ENCODE measurements at places on chromosomes 6 and 20. TPM values are rescaled to one million over a fixed set of nuclear protein-coding genes. Genes with fewer than 3 reads are reported as not detected.

NHLRC1 gene
- total RNA-seq, result 2.2 TPM

DNA sequence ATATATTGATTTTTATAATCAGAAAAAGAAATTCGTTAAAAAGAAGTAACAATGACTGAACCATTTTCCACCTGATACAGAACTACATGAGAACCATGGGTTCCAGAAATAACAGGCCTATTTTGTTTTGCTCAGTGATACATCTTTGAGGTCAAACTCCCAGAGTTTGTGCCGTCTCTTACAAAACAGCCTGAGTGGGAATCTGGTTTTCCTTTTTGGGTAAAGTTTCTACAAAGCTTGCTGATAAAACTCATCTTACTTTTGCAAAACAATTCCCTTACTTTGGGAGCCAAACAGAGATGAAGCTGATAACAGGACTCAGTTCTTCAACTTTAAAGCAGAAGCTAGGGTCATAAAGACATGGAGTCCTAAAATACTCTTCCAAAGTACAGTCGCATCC is 98.7 kb upstream of the FAM8A1 start:
- no peak overlapping the region for H3K4me3 ChIP-seq
- no peak overlapping the region for H3K27ac ChIP-seq
- H3K36me3 ChIP-seq, result no peaks in the 10 kb centered on the region

OVOL2 gene
- total RNA-seq, result not detected

DNA sequence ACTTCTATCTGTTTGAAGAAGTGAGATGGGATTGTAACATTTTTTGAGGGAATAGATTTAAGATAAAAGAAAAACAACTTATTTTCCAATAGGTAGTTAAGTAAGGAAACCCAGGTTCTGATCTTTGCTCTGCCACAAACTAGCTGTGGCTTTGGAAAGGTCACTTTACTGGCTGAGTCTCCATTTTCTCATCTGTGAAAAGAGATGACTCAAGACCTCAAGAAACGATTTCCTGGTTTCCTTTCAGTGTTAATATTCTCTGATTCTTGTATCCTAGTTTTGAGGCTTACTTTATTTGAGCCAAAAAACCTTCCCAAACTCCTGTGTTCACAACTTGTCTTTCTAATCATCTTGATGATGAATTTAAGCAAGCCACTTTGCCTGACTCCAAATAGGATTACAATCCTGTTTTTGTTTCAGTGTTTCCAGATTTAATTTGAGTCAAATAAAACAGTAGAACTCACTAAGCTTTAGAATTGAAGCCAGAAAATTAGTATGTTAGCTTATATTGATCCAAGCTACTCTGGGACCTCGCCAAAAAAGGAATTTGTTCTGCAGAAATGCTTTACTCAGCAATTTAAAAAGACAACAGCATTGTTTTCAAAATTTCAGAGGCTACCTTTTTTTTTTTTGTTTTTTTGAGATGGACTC is 51.1 kb downstream of the ENPP1 start:
- H3K36me3 ChIP-seq, result no peaks in the 10 kb centered on the region
- H3K27ac ChIP-seq, result no peak overlapping the region
- H3K4me3 ChIP-seq, result no peak overlapping the region
- H3K4me1 ChIP-seq, result no peaks in the 10 kb centered on the region

RBBP8NL gene
- total RNA-seq, result not detected

GRCh38 chr6:166490671-166491500 is 95.6 kb downstream of the RAMACL start:
- no peaks in the 10 kb centered on the region for H3K27me3 ChIP-seq
- no peak overlapping the region for H3K4me3 ChIP-seq
- no peaks in the 10 kb centered on the region for H3K36me3 ChIP-seq
- peak; percentile 47 for DNase-seq

DNA sequence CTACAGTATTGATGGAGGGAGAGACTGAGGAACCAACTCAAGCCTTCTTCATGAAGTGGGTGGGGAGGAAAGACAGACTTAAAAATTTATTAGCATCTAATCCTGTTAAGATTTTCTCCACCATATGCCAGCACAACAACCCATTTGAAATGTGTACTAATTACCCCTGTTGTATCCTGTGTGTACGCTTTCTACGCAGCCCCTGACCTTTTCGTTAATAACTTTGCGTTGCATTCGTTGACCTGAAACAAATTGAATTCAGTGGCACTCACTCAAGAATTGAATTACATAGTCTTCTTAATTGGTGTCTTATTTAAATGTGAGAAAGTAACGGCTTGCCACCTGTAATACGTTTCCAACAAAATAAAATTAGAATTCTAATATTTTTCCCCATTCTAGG is 113.9 kb downstream of the LINC00237 start:
- DNase-seq, result no peak
- no peaks in the 10 kb centered on the region for H3K36me3 ChIP-seq
- peaks cover 9% of the 10 kb centered on the region for H3K27me3 ChIP-seq
- H3K27ac ChIP-seq, result no peak overlapping the region
- no peak overlapping the region for H3K4me3 ChIP-seq
- H3K4me1 ChIP-seq, result no peaks in the 10 kb centered on the region

GRCh38 chr6:128605961-128606360 is 85.6 kb upstream of the PTPRK start:
- H3K4me1 ChIP-seq, result no peaks in the 10 kb centered on the region
- H3K36me3 ChIP-seq, result no peaks in the 10 kb centered on the region
- no peak overlapping the region for H3K4me3 ChIP-seq
- H3K27me3 ChIP-seq, result no peaks in the 10 kb centered on the region

GRCh38 chr20:6070829-6071695 is 17.2 kb upstream of the LRRN4 start:
- no peak overlapping the region for H3K4me3 ChIP-seq
- no peaks in the 10 kb centered on the region for H3K36me3 ChIP-seq
- H3K27me3 ChIP-seq, result no peaks in the 10 kb centered on the region
- no peak for DNase-seq
- H3K4me1 ChIP-seq, result no peaks in the 10 kb centered on the region

DNA sequence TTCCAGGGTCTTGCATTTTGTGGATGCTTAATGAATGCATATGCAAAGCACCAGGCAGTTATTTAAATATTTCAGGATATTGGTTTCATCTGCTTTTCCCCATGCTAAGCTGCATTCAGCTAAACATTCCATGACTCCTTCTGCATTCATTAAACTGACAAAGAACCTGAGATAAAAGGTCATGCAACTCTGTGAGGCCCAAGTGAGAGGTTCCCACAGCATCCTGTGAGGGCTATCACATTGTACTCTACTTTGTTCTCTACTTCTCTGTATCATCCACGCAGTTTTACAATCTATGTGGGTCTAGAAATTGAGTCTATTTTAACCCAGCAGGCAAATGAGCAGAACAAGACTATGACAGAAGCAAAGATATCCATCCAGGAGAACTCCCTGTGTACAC is 86.4 kb upstream of the PRSS16 start:
- no peaks in the 10 kb centered on the region for H3K27me3 ChIP-seq
- no peak for DNase-seq
- no peak overlapping the region for H3K4me3 ChIP-seq
- H3K36me3 ChIP-seq, result no peaks in the 10 kb centered on the region
- H3K4me1 ChIP-seq, result peaks cover 10% of the 10 kb centered on the region
- no peak overlapping the region for H3K27ac ChIP-seq

DNA sequence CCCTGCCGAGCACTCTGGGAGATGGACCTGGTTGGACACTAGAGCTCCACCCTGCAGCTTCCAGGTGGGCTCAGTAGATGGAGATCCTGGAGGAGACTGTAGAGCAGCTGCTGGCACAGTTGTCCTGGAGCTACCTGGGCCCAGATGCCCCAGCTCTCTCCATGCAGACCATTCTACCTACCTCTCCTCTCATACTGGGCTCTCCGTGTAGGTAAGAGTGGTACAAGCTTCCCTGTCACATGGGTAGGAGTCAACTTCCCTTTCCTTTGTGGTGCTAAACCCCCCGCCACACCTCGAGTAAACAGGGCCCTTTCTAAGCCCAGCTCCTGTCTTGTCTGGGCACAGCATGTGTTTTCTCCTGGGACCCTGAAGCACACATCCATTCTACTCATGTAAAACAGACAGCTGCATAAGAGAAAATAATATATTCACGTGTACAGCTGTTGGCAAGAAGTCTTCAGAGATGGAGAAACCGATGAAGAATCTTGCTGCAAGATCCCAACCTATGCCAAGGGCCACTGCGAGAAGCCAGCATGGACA is 108.1 kb upstream of the DUSP22 start:
- H3K4me1 ChIP-seq, result peaks cover 66% of the 10 kb centered on the region
- H3K36me3 ChIP-seq, result no peaks in the 10 kb centered on the region
- no peak overlapping the region for H3K4me3 ChIP-seq
- H3K27ac ChIP-seq, result no peak overlapping the region
- H3K27me3 ChIP-seq, result no peaks in the 10 kb centered on the region
- no peak for DNase-seq

GRCh38 chr6:133242637-133243585 is 1.8 kb downstream of the EYA4 start:
- DNase-seq, result no peak
- H3K4me3 ChIP-seq, result peak overlapping the region; percentile 37

DNA sequence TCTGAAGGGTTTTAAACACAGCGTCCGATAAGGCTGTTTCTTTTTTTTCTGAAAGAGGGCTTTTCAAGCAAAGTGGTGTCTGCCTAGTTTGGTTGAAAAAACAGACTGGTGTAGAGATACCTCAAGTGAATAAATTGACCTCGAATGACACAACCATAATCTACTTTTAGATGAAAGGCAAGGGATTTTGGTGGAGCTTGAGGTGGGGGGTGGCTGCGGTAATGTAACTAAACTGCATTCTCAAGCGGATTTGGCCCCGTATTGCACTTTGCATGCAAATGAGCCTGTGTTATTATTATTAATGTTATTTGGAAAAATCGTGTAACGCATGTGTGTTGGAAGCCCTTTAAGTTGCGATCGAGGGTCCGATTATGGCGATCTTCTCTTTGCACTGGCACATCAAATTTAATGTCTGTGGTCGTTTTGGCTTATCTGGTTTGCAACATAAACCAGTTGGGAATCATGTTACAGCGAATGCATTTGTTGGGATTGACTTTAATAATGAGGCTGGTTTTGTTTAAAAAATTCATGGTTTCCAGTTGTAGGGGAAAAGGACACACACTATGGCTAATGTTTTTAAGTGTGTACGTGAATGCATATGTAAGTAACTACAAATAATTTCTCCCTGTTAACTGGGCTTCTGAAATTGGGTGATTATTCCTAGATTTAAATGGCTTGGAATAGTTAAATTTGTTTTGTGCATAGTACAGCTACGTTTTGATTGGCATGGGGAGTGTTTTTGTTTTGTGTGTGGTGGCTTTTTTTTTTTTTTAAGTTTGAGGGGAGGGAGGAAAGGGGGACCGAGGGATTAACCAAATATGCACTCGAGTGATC is 1.0 kb downstream of the JARID2 start:
- H3K27ac ChIP-seq, result peak overlapping the region; percentile 99
- H3K36me3 ChIP-seq, result no peaks in the 10 kb centered on the region
- H3K4me3 ChIP-seq, result peak overlapping the region; percentile 95

ZC3H12D gene
- 27.3 TPM for total RNA-seq

LSM2 gene
- 36.2 TPM for total RNA-seq

DNA sequence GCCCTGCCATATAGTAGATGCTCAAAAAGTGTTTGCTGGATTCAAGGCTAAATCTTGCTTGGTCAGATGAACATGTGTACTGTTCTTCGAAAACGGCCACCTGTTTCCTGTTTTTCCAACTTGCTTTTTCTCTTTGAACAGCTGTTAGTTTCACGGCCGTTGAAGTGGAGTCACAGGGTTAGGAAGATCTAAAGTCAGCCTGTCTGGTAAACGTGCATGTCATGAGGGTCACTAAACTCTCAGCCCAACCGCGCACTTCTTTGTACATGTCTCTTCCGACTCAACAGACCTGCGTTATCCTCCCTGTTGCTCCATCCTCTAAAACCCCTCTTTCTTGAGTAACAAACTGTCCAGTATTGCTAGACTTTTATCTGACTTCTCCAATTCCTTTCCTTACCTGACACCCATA is 93.2 kb upstream of the MAN1A1 start:
- H3K27me3 ChIP-seq, result no peaks in the 10 kb centered on the region
- H3K36me3 ChIP-seq, result no peaks in the 10 kb centered on the region
- peak overlapping the region; percentile 48 for H3K27ac ChIP-seq
- no peak for DNase-seq
- H3K4me3 ChIP-seq, result no peak overlapping the region
- peaks cover 4% of the 10 kb centered on the region for H3K4me1 ChIP-seq

GRCh38 chr6:166115609-166116008 is 52.0 kb downstream of the TBXT start:
- no peak overlapping the region for H3K4me3 ChIP-seq
- no peaks in the 10 kb centered on the region for H3K36me3 ChIP-seq
- H3K27ac ChIP-seq, result no peak overlapping the region
- no peak for DNase-seq
- H3K4me1 ChIP-seq, result no peaks in the 10 kb centered on the region

TMEM217 gene
- 0.82 TPM for total RNA-seq

DNA sequence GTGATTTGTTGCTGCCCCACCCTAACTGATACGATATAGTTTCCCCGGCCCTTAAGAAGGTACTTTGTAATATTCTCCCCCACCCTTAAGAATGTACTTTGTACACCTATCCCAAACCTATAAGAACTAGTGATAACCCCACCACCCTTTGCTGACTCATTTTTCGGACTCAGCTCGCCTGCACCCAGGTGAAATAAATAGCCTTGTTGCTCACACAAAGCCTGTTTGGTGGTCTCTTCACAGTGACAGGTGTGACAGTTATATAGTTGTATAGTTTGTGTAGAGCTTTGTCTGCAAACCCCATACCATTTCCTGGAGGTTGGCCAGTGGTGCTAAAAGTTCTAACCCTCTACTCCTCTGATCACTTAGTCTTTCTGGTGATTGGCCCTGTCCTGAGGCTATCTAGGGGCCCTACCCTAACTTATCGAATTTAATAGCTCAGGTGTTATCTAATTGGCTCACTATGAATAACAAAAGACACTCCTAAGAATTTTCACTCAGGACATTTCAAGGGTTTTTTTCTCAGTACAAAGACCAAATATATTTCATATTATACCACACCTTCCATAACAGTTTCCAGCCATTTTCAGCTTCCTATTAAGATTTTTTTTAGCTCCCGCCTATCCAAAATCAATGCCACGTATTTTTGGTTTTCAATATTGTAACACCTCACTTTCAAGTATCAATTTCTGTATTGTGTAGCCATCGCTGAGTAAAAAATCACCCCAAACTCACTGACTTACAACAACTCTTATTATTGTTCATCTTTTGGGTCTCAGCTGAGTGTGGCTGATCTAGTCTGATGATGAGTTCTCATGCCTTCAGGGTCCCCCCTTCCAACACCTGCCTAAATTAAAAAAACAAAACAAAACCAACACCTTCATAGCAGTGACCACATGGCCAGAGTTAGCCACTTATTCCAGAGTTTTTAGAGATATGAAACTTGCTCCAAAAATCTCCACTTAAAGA is 9.8 kb upstream of the BTN1A1 start:
- H3K27me3 ChIP-seq, result no peaks in the 10 kb centered on the region
- H3K4me1 ChIP-seq, result no peaks in the 10 kb centered on the region
- H3K27ac ChIP-seq, result no peak overlapping the region
- no peak for DNase-seq
- H3K36me3 ChIP-seq, result no peaks in the 10 kb centered on the region

MRPL14 gene
- 27.1 TPM for total RNA-seq

TOX2 gene
- 5.1 TPM for total RNA-seq

BEND6 gene
- total RNA-seq, result 1.0 TPM

GRCh38 chr6:17892097-17892686 is 95.2 kb downstream of the KIF13A start:
- no peaks in the 10 kb centered on the region for H3K36me3 ChIP-seq
- no peak for DNase-seq
- no peak overlapping the region for H3K4me3 ChIP-seq
- no peaks in the 10 kb centered on the region for H3K4me1 ChIP-seq

- no peaks in the 10 kb centered on the region for H3K27me3 ChIP-seq
- no peak for DNase-seq
- no peak overlapping the region for H3K4me3 ChIP-seq
- H3K27ac ChIP-seq, result no peak overlapping the region
- H3K36me3 ChIP-seq, result no peaks in the 10 kb centered on the region
Measured at GRCh38 chr20:8330319-8330784, 198.3 kb downstream of the PLCB1 start.

Measured in spleen (tissue), 13 donors.